Stimulated activated CD4-positive, alpha-beta T cell treated with anti-CD3 and anti-CD28 coated beads, Interleukin-15, amount 100 ng/mL, for 1 hour (primary cell): ENCODE measurements at places on chromosomes 5 and 9.

GRCh38 chr5:132681983-132682382, 8.2 kb downstream of the IL4 start:
- no peak for DNase-seq

DNA sequence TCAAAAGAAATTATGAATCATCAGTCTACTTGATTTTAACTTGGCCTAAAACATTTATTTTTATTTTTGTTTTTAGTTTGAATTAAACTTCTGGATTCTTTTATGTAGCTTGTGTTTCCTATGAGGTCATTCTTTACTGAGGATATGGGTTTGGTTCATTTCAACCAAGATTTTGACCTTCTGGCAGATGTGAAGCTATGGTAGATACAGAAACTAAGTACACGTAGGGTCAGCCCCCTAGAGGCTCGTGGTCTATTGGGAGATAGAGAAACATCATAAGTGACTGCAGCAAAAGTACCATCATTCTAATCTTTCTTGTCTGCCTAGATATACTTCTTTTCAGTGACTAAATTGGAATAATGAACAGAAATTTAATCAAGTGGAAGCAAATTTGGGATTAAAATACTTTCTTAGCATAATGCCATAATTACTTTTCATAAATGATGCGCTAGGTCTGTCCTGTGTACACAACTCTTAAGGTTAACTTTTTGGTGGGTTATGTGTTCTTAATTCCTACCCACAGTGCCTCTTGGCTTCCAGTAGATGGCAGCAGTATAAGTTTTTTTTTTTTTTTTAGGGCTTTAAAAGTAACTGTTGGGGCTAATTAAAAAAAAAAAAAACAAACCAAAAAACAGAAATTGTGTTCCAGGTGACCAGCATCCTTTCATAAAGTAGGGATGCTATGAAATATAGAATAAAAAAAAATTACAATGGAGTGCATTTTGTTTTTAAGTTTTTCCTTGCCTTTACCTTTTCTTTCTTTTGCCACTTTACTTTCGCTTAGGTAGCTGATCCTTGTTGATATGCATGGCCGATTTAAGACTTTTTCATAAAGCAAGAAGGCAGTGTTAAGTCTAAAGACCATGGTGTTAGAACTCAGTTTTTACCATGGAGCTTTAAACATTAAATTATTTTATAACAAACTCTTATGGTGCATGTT, 49.9 kb downstream of the LRRTM2 start:
- no peak for DNase-seq

GRCh38 chr5:125065741-125066140, 319.3 kb upstream of the ZNF608 start:
- no peak for DNase-seq

DNA sequence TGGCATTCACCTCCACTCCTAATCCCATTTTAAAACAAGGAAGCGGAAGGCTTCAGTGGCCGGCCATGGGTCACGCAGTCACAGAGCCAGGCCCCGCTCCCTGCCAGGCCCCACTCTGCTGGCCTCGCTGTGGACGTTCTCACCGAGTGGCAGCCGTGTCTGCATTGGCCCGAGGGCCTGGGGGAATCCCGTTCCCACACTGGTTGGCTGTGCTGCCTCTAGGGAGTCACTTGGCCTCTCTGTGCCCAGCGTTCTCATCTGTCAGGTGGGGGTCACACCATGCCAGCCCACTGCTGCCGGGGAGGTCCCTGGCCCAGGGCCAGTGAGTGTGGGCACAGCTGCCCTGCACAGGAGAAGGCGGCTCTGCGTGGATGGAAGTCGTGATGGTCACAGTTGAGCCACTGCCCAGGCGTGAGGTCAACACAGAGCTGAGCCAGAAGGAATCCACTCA, 13.4 kb upstream of the SLC9A3 start:
- DNase-seq: no peak

- DNase-seq: no peak
These were observed 112.5 kb upstream of the CD180 start for GRCh38 chr5:67308988-67309688.

DNA sequence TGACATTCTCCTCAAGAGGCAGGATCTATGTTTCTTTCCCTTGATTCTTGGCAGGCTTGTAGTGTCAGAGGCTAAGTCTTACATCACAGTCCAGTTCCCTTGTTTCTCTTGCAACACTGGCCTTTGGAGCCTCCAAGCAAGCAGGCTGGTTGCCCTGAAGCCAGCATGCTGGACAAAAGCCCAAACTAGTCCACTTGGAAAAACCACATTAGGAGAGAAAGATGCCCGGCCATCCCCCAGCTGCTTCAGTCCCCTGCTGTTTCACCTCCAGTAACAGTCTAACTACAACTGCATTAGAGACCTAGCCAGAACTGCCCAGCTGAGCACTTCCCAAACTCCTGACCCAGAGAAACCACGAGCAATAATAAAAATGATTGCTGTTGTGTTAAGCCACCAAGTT, 87.6 kb downstream of the ADAMTS6 start:
- no peak for DNase-seq

GRCh38 chr5:147906326-147907095, at the start of gene C5orf46:
Gene C5orf46 (minus strand): TSS chr5:147906538. CDS start chr5:147906501, 37 bp downstream.
- DNase-seq: no peak

DNA sequence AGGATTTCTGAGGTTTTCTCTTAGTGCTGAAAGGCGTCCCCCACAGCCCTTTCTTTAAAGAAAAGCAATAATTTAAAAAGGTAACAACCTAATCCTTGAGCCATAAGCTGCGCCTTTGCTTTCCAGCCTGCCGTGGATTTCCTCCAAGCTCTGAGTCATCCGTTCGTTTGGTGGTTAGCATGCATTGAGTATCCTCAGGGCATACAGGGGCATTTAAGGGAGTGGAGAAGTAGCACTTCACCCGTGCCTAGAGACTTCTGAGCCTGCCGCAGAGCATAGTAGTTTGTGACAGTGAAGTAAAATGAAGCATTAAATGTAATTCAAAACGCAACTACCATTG, 892 bp upstream of the TNC start:
- no peak for DNase-seq

GRCh38 chr5:122022966-122023365, 55.1 kb downstream of the LOX start:
- no peak for DNase-seq

- no peak for DNase-seq
These were observed 12.1 kb downstream of the CDK5RAP2 start for GRCh38 chr9:120567874-120568273.

GRCh38 chr5:176743868-176744583, 66.3 kb upstream of the UNC5A start:
- DNase-seq: no peak

GRCh38 chr5:139406963-139407362, 3.1 kb upstream of the SPATA24 start:
- no peak for DNase-seq

GRCh38 chr9:136662656-136663581, at the start of gene EGFL7:
Gene EGFL7 (plus strand): TSS chr9:136662916. CDS start chr9:136668283, 5,367 bp downstream.
- DNase-seq: no peak

- DNase-seq: no peak
These were observed 10.5 kb downstream of the RPS14 start for GRCh38 chr5:150438873-150439546.

- no peak for DNase-seq
These were observed 18.6 kb upstream of the TJP2 start for GRCh38 chr9:69155341-69156030.

- no peak for DNase-seq
These were observed 137.0 kb downstream of the ADAMTSL1 start for GRCh38 chr9:18610956-18611355.

GRCh38 chr9:130193531-130194377, 21.6 kb downstream of the NCS1 start:
- DNase-seq: no peak

DNA sequence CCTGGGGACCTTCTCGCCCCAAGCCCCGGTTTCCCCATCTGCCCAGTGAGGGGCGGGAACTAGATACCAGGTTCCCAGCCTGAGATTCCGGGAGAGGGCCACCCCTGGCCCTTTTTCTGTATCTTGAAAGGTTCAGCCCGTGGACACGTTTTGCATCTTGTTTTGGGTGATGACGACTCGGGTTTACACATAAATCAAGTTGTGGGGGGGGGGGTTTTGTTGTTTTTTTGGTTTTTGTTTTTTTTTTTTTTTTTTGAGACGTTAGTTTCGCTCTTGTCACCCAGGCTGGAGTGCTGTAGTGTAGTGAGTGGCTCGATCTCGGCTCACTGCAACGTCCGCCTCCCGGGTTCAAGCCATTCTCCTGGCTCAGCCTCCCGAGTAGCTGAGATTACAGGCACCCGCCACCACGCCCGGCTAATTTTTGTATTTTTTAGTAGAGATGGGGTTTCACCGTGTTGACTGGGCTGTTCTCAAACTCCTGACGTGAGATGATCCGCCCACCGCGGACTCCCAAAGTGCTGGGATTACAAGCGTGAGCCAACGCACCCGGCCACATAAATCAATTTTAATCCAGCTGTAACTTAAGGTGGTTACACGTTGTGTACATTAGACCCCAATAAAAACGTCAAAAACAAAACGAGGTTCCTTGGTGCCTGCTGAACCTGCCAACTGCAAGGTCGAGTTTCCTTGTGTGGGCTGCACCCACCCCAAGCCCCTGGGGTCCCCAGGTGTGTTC, 1.1 kb upstream of the BRD3 start:
- DNase-seq: no peak

GRCh38 chr9:682633-683508, 158.6 kb upstream of the DMRT1 start:
- DNase-seq: no peak

DNA sequence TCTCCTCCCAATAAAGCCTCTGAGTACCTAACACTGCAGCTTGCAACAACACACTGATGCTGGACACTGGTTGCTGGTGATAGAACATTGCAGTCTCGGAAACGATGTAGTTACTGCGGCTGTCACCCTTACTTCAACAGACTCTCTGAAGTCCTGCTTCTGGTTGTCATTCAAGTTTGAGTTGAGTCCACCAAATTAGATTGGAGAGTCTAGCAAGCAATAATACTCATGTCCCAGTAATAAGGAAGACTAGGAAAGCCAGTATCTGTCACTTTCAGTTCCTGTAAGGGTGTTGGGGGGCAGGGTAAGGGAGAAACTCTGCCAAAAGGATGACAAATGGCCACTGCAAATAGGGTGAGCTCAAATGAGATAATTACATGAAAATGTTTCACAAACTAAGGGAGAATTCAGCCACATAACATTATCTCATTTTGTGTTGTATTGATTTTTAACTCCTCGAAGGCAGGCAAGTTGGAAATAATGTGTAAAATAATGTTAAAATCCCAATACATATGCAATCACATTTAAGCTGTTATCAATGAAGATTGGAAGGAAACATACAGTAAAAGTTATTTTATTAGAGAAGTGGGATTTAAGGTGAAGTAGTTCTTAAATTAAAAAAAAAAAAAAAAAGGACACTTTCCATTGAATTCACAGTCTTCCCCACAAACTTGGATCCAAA, 849 bp upstream of the IFT74 start:
- no peak for DNase-seq

GRCh38 chr9:12516573-12516972, 176.6 kb upstream of the TYRP1 start:
- no peak for DNase-seq

DNA sequence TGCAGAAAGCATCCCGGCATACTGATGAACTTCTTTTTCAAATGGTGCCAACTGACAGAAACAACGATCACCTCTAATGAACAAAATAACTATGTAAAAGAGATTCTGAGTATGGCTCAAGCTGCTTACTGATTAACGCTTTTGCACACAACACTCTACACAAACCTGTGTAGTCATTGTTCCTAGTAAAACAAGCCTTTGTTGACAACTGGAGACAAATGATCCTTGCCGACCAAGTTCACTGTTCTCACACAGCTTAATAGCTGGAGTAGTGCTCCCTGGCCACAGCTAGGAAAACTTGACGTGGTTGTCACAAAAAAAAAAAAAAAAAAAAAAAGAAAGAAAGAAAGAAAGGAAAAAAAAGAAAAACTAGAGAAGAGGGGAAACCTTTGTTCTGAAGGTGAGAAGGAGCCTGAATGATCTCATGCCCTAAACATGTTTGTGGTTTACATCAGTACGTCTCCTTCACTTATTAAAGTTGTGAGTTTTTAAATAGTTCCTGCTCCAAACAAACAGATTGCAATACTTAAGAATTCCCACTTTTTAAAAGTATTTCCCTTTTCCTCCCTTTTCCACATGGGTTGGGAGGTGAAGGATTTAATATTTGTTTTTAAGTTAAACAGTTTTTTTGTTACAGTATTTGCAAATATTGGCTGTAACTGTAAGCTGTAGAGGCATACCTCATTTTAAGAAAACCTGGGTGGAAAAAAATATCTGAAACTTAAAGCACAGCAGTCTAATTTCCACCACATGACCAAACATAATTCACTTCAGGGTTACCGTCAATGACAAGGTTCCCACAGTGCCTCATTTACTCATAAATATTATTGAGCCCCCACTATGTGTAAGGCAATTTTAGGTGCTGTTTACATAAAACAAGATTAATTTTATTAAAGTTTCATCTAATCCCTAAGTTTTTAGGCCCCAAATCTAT, 63.7 kb downstream of the GLIS3 start:
- no peak for DNase-seq

DNA sequence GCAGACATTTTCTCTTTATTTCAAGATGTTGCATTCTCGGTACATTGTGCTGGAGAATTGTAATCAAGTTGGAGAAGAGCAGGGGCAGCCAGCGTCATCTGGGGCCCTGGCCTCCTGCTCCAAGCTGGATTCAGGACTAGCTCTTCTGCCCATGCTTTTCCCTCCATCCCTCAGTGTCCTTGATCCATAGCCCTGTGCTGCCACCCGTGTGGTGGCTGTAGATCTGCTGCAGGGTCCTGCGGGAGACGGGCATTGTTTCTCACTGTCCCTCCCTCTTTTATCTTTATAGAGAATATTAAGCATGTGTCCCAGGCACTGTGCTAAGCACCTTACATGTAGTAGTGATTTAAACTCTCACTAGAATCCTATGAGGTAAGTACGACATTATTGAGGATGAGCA, 60.5 kb upstream of the HAND1 start:
- no peak for DNase-seq

- no peak for DNase-seq
These were observed 987 bp downstream of the RAB24 start for GRCh38 chr5:177302354-177303110.

- DNase-seq: no peak
These were observed 399.2 kb downstream of the IRX2 start for GRCh38 chr5:2352101-2352861.

GRCh38 chr9:68827837-68828744, 123.1 kb downstream of the PIP5K1B start:
- DNase-seq: no peak
